Activated T-helper 9 cell treated with anti-CD3 and anti-CD28 coated beads, Interleukin-2, amount 50 U/mL, for 16 hours (primary cell): ENCODE measurements at places on chromosomes 13 and 19.

GRCh38 chr19:37991176-37991835 is 84.3 kb downstream of the SIPA1L3 start:
- no peak for DNase-seq

DNA sequence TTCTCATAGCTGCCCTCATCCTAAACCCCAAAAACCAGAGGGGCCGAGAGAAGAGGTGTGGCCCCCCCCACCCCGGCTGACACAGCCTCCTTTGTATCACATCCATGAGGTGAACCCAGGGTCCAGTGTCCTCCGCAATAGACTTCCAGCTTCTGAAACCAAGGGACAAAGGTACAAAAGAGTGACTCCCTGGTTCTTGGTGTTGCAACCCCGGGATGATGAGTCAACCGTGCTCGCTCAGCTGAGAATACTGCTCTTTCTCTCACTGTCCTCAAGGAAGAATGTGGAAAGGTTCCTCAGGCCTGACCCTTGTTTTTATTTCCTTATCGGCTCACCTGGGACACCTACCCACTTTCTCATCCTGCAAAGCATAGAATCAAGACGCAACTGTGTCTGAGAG is 5.5 kb downstream of the SLC15A1 start:
- no peak for DNase-seq

- no peak for DNase-seq
Observed at GRCh38 chr13:20801707-20802106, 27.9 kb upstream of the EEF1AKMT1 start.

GRCh38 chr13:112067871-112068539 is 1.1 kb downstream of the SOX1 start:
- DNase-seq, result no peak

GRCh38 chr13:46595885-46596275 is 42.9 kb downstream of the LRCH1 start:
- no peak for DNase-seq
